Natural killer cell treated with Interleukin-12 subunit alpha and Interleukin-12 subunit beta and Interleukin-15 and Interleukin-18, amount 100 ng/mL, for 72 hours (primary cell): ENCODE measurements at places on chromosomes 4 and X.
A peak's percentile ranks its signal among the peaks of the same experiment; 100 is the strongest.

- no peak for DNase-seq
Observed at GRCh38 chr4:67436742-67437141, 108.6 kb downstream of the CENPC start.

- no peak for DNase-seq
Observed at GRCh38 chr4:34643476-34643875, 1600.8 kb downstream of the ARAP2 start.

DNA sequence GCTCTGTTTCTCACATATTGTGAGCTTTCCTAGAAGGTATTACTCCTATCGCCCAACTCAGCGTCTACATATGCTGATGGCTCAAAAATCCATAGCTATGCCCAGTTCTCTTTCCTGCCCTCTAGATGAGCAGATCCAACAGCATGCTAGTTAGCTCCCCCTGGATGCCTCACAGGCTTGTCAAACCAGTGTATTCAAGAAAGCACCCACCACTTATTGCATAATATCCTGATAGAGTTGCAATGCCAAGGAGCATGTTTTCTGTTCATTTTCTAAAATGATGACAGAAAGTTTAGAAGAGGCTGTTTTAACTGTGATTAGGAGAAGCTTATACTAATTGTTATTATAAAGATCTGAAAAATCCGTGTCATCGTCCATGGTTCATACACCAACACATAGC is 1.9 kb upstream of the PACRGL start:
- no peak for DNase-seq

GRCh38 chr4:151717314-151717713 is 43.5 kb downstream of the GATB start:
- no peak for DNase-seq

- DNase-seq: no peak
Observed at GRCh38 chrX:270848-271367, 10.3 kb upstream of the PLCXD1 start.

- no peak for DNase-seq
Observed at GRCh38 chr4:35695003-35695402, 549.3 kb downstream of the ARAP2 start.

DNA sequence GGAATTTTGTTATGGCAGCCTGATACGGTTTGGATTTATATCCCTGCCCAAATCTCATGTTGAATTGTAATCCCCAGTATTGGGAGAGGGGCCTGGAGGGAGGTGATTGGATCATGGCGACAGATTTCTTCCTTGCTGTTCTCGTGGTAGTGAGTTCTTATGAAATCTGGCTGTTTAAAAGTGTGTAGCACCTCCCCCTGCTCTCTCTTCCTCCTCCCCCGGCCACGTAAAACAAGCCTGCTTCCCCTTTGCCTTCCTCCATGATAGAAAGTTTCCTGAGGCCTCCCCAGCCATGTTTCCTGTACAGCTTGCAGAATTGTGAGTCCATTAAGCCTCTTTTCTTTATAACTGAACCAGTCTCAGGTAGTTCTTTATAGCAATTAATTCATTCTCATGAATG is 37.9 kb downstream of the SUPT20HL2 start:
- DNase-seq: no peak

- DNase-seq: no peak
Observed at GRCh38 chr4:56062526-56063145, 113.9 kb downstream of the CEP135 start.

DNA sequence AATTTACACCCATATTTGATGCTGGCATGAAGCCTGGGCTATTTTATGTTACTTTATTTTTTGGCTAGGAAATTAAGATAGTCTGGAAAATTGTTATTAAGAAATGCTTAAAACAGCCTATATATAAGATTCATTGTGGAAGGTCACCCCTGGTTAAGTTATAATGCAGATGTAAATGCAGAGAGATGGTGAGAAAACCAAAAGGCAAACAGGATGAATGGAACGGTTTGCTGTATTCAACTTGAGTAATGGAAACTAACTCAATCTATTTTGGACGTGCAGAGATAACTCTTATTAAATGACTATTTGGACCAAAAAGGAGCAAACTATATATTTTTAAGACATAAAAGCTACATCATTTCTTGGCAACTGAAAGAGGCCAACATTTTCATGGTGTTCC is 446.3 kb upstream of the FRG1 start:
- no peak for DNase-seq

GRCh38 chr4:24144381-24144780 is 254.5 kb upstream of the PPARGC1A start:
- no peak for DNase-seq

DNA sequence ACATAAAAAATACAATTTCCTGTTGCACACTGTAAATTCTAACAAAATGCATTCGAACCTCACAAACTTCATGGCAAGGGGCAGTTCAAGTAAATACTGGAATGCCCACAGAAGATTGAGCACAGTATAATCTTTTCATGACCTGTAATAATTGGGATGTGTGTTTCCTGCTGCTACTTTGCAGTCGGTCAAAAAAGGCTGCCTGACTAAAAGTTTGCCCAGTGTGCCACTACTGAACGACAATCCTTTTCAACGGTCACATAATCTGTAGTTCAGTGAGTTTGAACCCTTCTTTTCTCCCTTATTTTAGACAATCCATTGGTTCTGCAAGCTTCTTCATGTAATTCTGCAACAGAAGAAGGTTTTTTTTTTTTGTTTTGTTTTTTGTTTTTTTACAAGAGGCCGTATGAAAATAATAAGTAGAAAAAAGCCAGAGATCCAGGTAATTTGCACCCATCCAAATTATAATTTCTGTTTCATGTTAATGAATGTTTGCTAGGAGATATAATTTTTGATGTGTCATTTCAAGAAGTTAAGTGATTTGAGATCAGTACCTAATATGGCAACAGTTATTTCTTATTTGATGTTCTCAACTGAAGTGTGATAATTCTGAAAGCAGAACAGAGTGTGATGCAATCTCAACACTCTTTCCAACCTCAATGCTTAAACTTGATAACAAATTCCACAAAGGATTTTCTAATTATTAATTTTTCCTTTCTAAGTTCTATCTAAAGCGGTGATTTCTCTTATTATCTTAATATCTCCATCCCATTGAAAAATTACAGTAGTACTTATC is 237.6 kb downstream of the FSTL5 start:
- DNase-seq: no peak

- DNase-seq: no peak
Observed at GRCh38 chr4:122900314-122900713, 22.1 kb downstream of the NUDT6 start.

DNA sequence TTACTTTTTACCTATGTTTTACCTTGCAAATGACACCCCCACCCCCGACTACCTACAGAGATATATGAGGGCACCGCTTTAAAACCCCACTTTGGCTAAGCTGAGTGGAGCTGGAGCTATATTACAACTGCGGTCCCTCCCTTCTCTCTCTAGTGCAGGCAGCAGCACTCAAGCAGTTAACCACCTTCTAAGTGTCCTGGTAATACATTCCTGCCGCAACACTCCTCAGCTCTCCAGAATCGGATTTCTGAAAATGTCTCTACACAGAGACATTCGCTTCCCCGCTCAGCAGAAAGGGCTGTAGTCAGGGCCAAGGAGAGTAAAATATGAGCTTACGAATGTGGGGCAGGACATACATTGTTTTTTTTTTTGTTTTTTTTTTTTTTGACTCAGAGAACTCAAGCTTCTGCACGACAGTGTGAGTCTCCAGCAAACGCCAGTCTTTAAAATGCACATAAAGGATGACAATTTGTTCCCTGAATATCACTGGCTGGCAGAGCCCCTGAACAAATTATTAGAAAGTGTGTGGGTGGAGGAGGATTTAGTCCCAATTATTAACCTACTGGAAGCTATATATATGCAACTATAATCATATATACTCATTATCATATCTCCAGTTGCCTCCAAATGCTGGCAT is 287.0 kb upstream of the TET2 start:
- no peak for DNase-seq

DNA sequence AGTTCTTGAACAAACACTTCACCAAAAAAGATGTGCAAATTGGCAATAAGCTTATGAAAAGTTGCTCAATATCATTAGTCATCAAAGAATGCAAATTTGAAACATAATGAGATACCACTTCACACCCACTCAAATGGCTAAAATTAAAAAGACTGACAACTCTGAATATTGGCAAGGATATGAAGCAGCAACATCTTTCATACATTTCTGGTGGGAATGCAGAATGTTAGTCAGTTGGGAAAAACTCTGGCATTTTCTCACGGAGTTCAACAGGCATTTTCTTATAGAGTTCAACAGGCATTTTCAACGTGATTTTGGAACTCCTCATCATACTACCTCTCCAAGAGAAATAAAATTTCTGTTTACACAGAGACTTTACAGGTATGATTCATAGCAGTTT is 297.4 kb upstream of the MAGEC2 start:
- DNase-seq: no peak

DNA sequence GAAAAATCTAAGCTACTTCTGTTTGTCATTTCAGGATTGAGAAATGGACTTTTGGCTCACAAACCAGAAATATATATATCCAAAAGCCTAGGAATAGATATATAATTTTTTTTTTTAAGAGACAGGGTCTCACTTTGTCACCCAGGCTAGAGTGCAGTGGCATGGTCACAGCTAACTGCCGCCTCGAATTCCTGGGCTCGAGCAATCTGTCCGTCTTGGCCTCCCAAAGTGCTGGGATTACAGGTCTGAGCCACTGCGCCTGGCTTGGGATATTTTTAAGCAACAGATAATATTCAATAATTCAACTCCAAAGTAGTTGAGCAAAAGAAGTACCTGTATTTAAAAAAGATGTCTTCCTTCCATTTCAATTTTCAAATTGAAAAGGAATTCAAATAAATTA is 112.5 kb downstream of the C4orf51 start:
- DNase-seq: no peak

- DNase-seq: no peak
Observed at GRCh38 chr4:55781341-55781740, 38.2 kb upstream of the EXOC1L start.

DNA sequence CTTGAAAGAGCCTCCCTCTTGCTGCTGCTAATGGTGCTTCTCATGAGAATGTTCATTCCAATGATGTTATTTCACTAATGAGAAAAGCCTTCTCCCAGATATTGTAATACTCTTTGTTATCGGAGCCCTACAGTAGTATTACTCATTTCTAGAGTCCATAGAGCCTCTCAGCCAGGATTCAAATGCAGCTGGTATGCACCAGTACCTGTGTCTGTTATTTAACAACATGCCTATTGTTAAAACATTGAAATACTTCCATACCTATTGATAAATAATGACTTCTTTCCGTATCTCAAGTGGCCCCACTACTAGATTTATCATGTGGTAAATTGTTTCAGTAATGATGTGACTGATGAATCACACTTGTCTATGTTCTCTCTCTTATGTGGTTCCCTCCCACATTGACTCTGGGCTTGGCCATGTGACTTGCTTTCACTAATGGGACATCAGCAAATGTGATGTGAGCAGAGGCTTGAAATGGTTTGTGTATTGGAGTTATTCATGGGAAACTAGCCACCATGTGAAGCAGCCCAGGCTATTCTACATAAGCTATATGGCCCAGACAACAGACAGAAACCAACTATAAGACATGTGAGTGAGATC is 207.6 kb downstream of the THOC2 start:
- no peak for DNase-seq

GRCh38 chr4:140071806-140072205 is 82.2 kb downstream of the MAML3 start:
- peak; percentile 88 for DNase-seq

GRCh38 chr4:140635606-140636005 is 66.8 kb upstream of the UCP1 start:
- DNase-seq: no peak

DNA sequence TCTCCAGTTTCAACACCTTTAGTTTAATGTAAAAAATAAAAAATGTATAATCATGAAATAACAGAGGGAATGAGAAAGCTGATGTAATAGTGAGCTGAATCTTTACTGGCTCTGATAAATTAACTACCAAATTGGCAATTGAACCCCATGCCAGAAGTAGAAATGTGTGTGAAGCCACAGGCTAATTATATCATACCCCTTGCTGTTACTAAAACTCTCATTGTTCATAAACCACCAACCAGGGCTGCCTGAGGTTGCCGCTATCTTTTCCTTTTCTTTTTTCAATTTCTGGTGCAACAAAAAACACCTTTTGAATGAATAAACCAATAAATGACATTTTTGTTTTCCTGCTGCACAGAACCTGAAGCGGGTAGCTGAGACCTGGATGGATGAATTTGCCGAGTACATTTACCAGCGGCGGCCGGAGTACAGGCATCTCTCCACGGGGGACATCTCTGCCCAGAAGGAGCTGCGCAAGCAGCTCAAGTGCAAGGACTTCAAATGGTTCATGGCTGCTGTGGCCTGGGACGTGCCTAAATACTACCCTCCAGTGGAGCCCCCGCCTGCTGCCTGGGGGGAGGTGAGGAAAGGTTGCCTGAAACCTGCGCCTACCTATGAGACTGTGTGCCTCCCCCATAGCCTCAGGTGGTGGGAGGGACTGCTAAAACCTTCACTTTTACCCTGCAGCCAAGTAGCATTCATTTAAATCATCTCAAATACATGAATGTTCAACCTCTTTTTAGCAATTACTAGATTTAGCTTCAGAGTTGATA is 216.7 kb upstream of the GALNT7 start:
- no peak for DNase-seq

GRCh38 chr4:46698891-46699290 is 210.2 kb downstream of the COX7B2 start:
- DNase-seq: no peak

DNA sequence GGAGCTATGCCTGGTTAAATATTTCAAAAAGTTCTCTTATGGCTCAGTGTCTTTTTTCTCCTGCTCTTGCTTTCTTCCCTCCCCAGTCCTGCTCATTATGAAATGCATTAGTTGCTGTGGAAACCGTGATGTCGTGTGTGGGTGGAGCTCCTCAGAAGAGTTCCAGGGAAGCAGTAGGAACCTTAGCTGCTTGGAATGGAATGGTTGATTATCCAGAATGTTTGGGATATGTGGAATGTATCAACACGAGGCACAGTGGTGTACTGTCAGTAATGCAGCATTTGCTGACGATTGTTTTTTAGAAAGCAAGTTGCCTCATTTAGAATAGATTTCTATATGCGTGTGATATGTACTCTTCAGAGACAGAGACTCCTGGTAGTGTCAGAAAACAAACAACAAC is 333.2 kb downstream of the ARHGAP10 start:
- no peak for DNase-seq

DNA sequence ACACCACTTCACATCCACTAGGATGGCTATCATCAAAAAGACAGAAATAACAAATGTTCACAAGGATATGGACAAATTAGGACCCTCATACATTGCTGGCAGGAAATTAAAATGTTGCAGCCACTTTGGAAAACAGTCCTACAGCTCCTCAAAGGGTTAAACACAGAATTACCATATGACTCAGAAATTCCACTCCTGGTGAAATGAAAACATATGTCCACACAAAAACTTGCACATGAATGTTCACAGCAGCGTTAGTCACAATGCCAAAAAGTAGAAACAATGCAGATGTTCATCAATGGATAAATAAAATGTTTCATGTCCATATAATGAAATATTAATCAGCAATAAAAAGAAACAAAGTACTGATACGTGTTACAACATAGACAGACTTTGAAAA is 15.1 kb downstream of the S100G start:
- no peak for DNase-seq

GRCh38 chr4:73505567-73505966 is 24.0 kb downstream of the AFM start:
- no peak for DNase-seq

- no peak for DNase-seq
Observed at GRCh38 chr4:159355466-159355865, 252.6 kb downstream of the RAPGEF2 start.
